ENCODE measurements at places on chromosomes 16 and 17. TPM values are rescaled to one million over a fixed set of nuclear protein-coding genes. Genes with fewer than 3 reads are reported as not detected.

The DDX52 gene
- 29.6 TPM for total RNA-seq

The ESRP2 gene
- not detected for total RNA-seq

The CDIP1 gene
- total RNA-seq = 28.6 TPM

The TAC4 gene
- not detected for total RNA-seq

The HLF gene
- 2.4 TPM for total RNA-seq

The CPHXL2 gene
- not detected for total RNA-seq

The P2RX1 gene
- total RNA-seq = not detected

The KRT15 gene
- total RNA-seq = 0.08 TPM

The TPPP3 gene
- 34.6 TPM for total RNA-seq

The DNAI2 gene
- not detected for total RNA-seq

The IL17C gene
- not detected for total RNA-seq

The TUBB3 gene
- total RNA-seq = 48.3 TPM

The CNTD1 gene
- total RNA-seq = 0.10 TPM

All from SJCRH30 (cell line).